ENCODE measurements at places on chromosomes 11 and 22.

DNA sequence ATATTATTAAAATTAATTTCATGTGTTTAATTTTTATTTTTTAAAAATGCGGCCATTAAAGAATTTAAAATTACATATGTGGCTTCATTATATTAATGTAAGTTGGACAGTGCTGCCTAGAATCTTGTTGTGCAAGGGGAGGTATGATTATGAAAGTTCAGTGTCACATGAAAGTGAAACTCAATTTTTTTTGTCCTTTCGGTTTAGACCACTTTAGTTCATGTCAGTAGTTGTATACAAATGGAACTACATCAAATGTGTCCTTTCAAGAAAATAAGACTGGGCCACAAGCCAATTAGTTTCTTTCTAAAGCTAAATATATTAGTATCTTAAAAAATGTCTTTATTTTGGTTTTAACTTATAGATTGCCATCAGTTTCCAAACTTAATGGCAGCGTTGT lies 35.7 kb downstream of the TBCEL start:
- DNase-seq = no peak

- no peak for DNase-seq
These were observed 150.7 kb downstream of the PGR start for GRCh38 chr11:100978939-100979338.

- DNase-seq = no peak
These were observed 36.0 kb downstream of the ARRB1 start for GRCh38 chr11:75315439-75315805.

- DNase-seq = no peak
These were observed 35.7 kb upstream of the RBFOX2 start for GRCh38 chr22:36064358-36064757.

DNA sequence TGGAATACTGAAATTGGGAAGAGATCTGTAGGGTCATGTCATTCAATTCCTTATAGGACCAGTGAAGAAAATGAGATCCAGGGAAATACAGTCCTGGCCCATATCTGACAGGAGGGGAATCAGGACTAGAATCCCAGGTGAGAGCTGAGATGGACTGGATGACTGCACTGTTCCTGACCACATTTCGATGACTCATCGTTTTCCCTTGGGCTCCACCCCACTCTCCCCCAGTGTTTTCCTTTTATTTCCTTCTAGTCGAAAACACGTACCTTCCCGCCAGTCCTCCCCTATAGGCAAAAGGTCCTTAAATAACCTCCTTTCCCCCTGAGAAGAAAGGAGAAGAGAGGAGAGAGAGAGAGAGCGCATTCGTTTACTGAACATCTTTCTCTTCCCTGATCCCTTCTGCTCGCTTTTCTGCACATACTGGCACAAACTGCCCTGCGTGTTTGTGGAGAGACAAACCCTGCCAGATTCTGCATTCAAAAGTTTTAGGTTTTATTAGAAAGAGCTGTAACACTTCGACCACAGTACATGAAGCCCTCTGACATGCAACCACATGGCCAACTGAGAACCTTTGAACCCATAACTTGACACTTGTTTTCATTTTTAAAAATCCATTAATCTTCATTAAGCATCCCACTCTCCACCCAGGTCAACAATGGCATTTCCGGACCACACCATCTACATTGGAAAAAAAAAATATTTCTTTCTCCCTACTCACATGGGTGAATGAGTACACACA lies 565.7 kb downstream of the METTL15 start:
- DNase-seq = no peak

Measured in activated T-cell treated with anti-CD3 and anti-CD28 coated beads for 48 hours (primary cell).